Posterior vena cava (tissue), 2 donors: ENCODE measurements at places on chromosomes 11 and 22.

- peak; percentile 63 for DNase-seq
Observed at GRCh38 chr22:47225080-47225930, 462.9 kb downstream of the TBC1D22A start.

- DNase-seq: no peak
Observed at GRCh38 chr11:27381238-27381666, 18.2 kb upstream of the CCDC34 start.

DNA sequence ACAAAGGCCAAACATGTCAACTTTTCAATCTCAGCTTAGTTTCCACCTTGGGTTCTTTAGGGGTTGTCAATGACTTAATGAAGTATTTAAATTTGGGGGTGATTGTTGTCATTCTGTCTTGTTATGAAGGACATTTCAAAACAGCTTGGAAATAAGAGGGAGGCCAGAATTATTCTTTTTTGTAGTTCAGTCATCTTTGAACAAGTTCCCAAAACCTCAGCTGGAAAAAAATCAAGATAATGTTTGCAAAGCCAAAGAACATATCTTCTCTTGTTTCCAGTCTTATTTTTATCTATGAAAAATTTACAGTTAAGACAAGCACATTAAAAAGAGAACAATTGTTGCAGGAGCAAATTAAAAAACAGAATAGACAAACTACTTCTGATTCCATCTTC is 612.8 kb downstream of the INSC start:
- DNase-seq: no peak

GRCh38 chr11:128627666-128628324 is 40.4 kb upstream of the ETS1 start:
- no peak for DNase-seq

DNA sequence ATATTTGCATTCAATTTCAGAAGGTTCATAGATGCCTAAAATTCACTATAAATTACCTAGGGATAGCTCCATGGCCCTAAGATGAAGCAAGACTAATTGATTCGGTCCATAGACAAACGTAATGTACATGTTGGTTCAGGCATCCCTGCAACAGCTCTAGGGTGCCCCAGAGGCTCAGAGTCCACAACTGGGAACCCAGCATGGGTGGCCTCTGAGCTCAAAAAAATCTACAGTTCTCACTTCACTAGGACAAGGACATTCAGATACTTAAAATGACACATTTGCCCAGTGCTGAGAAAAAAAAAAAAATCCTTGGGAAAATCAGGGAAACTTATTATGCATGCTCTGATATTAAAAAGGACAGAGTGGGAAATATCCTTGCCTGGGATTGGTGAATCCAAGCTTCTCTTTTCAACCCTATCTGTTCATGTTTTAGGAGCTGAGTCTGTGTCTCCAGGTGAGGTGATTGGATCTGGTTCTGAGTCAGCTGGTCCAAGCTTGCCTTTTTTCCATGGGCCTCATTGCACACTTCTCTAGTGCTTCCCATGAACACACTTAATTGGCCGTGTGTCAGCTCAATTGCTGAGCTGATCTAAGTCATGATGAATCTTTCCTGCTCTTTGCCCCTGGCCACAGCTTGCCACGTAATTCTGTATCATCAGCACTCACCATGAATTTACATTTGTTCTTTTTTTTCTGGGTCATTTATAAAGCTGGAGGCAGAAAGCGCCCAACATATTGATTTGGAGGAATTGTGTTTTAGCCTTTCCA is 116.3 kb upstream of the RCN1 start:
- no peak for DNase-seq

DNA sequence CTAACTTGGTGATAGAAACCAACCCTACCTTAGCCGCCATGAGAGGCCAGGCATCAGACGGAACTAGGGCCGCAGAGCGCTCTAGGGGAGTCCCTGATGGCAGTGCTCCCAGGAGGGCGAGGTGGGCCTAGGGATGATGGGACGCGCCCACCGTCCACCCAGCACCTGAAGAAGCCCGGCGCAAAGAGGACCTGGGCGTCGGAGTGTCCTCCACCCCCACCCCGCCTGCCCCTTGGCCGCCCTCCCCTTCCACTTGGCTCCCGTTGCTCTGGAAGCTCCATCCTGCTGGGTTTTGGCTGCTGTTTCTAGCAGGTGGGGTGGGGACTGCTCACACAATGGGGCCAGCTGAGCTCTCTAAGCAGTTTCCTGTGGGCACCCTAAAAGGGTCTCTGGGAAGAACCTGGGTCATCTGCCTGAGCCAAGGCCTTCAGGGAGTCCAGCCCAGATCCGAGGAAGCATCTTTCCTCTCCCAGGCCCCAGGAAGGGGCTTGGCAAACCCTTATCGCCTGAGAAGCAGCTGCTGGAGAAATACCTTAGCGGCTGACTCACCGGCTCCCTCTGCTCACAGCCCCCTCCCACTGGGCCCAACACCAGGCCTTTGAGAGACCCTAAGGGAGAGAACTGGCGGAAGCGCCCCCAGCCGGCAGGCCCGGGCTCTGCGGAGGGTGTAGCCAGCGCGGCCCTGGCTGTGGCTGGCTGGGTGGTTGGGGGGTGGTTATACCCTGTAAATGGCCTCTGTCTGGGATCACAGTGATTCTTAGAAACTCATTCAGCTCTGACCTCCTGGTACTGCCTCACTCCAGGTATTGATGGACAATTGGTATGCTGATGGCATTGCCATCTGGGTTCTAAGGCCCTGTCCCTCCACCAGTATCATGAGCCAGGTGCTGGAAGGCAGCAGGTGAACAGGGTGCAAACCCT is 19.3 kb downstream of the CREB3L1 start:
- no peak for DNase-seq

- DNase-seq: no peak
Observed at GRCh38 chr22:38449776-38450175, 5.2 kb downstream of the KCNJ4 start.

DNA sequence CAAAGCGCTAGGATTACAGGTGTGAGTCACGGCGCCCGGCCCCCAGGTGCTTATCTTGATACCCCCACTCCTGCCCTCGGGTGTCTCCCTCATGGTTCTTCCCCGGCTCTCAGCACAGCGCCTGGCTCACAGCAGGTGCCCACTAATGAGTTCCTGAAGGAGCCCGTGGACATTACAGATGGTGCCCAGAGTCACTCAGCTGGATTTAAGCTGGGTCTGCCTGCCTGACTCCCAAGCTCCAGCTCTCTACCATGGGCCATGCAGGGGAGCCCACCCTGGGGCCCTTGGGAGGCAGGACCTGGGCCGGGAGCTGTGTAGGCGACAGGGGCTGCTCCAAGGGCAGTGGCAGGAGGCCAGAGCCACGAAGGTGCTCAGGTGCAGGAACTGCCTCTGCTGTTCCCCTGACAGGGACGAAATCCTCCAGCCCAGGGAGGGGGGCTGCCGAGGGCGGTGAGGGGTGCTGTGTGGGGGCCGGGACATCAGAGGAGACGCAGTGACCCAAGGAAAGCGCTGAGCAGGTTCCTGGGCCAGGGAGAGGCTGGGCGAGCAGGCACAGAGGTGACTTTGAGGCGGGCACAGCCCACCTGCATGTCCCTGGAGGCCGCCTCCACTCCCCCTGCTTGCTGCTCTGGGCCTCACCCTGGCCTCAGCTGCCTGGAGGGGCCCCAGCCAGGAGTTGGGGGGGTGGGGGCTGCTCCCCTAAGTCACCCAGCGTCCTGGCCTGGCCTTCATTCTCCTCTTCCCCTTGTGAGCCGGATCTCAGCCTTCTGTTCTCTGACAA is 14.6 kb upstream of the FLRT1 start:
- DNase-seq: no peak

DNA sequence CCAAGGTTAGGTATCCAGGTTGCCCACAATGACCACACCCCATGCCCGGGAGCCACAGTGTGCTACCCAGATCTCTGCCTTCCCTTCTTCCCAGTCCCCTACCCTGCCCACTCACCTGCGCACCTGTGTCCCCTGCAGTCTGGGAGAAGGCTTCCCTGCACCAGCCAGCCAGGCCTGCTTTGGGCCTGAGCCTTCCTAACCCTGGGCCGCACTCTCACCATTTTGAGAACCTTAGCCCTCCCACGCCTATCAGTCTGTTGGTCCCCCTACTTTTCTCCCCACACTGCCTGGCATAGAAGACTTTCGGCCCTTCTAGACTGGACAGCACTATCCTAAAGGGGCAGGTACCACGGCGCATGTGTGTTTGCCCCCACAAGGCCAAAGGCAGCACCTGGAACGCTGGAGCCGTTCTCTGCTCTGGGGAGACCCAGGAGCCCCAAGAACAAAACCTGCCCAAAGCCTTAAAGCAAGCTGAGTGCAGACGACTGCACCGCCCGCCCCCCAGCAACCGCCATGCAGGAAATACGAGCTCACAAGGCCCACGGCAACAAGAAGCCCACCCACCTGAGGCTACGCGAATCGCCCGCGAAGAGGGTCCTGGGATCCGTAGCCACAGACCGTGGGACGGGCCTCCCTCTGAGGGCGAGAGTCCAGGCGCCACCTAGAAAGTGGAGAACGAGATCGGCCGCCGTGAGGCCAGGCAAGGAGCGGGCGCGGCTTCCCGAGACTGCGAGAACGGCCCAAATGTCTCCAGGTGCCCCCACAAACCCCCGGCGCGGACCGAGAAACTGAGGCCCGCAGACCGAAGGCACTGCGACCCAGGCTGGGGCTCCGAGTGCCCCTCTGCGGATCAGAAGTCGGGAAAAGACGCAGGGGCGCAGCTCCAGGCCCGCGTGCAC is 546 bp downstream of the GNB1L start:
- no peak for DNase-seq

GRCh38 chr22:48968201-48968959 is 859.3 kb downstream of the BRD1 start:
- peak; percentile 68 for DNase-seq
